ENCODE measurements at places on chromosomes 7 and 10.

- DNase-seq = no peak
Observed at GRCh38 chr7:90404777-90405176, 1.5 kb downstream of the CLDN12 start.

DNA sequence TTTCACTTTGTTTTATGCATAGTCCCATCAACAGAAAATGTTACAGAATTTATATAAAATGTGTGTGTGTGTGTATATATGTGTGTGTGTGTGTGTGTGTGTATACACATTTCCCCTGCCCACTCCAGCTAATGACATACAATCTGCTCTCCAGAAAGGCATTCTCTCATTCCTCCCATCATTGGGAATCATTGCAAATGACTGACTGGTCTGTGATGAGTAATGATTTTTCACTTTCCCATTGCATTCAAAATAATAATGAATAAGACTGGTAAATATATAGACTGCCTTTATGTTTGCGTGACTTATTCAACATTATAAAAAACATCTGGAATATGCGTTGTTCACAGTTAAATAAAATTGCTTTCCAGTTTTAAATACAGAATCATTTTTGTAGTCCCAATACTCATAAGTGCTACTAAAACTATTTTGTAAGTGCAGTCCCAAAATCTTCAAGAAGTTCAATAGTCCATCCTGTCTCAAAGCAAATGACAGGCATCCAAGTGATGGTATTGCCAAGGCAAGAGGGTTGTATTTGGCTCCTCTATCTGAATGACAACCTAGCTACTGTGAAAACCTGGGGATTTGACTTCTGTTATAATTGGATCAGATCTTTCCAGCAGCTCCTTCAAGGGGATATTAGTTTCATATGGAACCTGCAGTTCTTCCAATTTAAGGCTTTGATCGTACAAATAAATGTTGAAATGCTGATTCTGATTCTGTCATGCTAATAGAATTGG lies 150.9 kb downstream of the POLR1F start:
- DNase-seq = no peak

GRCh38 chr10:69486922-69487730 lies 35.9 kb downstream of the TSPAN15 start:
- no peak for DNase-seq

- DNase-seq = no peak
Observed at GRCh38 chr10:42976351-42977031, 100.4 kb upstream of the RET start.

DNA sequence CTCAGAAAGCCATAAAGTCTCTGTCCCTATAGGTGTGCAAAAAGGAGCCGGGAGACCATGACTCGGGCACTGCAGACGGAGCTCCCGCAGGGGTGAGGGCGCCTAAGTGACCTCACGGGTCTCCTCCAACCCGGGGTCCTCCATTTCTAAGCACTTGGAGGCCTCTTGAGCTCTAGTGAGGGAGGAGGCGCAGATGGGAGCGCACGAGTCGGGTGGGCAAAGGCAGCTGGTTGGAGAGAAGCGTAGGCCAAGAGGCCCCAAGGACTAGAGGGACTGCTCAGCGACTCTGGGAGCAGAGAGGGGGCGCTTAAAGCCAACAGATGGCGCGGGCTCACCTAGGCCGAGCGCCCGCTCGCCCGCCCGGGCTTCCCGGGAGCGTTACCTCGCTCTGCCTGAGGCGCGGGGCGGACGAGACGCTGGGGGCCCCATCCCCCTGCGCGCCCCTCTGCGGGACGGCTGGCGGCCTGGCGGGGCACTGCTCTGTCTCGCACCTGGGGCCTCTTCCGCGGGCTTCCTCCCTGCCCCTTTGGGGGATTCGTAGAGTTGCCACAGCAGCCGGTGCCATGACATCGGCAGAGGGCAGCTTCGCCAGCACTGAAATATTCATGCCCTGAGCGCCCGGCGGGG lies 523 bp upstream of the CDH23 start:
- no peak for DNase-seq

DNA sequence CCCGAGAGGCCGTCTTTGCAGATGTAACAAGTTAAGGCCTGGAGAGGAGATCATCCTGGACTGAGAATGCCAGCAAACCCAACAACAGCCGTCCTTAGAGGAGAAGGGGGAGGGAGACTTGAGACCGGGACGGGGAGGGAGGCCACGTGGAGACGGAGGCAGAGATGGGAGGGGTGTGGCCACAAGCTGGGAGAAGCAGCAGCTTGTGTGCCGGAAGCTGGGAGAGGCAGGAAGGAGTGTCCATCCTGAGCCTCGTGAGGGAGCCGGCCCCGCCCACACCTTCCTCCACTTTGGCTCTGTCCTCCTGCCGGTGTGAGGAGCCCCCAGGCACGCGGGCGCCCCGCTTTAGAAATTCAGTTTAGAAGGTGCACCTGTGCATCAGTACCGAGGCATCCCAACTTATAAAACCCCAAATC lies 95.7 kb downstream of the DNAJB6 start:
- DNase-seq = no peak

- DNase-seq = no peak
Observed at GRCh38 chr10:88540351-88540750, 42.8 kb downstream of the RNLS start.

GRCh38 chr7:98555403-98555802 lies 61.7 kb upstream of the NPTX2 start:
- no peak for DNase-seq

- no peak for DNase-seq
Observed at GRCh38 chr7:100402241-100402640, 26.3 kb downstream of the ZCWPW1 start.

GRCh38 chr10:35959252-35959651 lies 317.2 kb upstream of the FZD8 start:
- no peak for DNase-seq

DNA sequence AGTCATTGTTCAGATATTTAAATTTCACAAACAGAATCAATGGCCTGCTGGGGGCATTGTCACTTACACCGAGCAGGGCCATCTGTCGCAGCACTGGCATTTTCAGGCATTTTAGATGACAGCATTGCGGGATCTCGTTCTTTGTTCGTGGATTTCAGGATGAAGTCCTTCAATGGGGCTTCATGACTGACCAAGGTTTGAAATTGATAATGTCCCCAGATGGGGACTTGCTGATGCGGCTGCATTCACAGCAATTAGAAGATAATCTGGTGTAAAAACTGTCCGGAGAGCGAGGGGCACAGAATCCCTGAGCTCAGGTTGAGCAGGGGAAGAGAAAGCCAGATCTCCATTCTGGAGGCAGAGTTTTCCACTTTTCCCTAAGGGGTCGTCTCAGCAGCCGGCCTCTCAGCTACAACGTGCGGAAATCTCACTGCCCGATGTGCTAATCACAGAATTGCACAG lies 1.9 kb upstream of the C7orf33 start:
- no peak for DNase-seq

DNA sequence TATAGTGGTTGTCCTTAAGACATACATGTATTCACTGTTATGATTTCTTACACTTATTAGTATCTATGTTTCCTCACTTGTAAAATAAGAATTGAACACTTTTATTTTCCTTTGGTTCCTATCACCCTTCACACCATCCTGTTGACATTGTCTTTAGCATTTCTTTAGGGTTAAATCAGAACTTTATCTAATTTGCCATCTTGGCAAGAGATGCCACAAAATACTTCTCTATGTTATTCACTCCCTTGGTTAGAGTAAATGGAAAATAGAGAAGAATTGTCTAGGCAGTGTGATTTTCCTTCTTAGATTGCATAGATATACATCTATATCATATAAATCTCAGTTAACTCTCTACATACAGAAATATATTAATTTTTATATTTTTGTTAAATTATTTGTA lies 204.7 kb downstream of the SEMA3D start:
- DNase-seq = no peak

DNA sequence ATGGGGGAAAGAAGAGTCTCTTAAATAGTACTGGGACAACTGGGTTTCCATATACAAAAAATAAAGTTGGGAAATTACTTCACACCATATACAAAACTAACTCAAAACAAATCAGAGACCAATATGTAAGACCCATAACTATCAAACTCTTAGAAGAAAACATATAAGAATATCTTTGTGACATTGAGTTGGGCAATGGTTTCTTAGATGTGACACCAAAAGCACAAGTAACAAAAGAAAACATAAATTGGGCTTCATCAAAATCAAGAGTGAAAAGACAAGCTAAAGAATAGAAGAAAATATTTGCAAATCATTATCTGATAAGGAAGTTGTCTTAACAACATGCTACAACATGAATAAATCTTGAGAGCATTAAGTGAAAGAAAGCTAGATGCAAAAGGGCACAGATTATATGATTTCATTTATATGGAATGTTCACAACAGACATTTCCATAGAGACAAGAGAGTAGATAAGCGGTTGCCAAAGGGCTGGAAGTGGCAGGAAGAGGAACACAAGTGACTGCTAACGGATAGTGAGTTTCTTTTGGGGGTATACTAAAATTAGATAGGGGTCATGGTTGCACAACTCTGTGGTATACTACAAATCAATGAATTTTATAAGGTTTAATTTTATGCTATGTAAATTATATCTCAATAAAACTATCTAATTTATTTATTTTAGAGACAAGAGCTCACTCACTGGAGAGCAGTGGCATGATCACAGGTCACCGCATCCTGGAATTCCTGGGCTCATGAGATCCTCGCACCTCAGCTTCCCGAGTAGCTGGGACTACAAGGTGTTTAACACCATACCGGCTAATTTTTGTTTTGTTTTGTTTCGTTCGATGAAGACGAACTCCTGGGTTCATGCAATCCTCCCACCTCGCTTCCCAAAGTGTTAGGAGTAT lies 35.4 kb downstream of the JMJD1C start:
- no peak for DNase-seq

DNA sequence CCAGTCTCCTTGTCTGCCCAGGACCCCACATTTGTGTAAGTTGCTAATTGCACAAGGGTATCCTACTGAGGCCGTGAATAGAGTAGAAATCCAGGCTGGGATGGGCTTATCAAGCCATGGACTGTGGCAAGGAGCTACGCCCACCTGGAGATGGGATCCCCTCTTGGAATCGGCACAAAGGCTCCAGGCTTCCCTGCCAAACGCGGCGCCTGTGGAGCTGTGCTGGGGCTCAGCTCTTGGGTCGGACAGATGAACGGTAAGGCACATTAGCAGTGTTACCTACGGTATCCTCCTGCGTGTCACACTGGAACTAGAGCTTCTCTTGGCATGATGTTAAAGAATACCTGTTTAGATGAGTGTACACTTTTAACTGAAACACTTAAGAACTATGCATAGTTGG lies 196.7 kb downstream of the CELF2 start:
- DNase-seq = no peak

DNA sequence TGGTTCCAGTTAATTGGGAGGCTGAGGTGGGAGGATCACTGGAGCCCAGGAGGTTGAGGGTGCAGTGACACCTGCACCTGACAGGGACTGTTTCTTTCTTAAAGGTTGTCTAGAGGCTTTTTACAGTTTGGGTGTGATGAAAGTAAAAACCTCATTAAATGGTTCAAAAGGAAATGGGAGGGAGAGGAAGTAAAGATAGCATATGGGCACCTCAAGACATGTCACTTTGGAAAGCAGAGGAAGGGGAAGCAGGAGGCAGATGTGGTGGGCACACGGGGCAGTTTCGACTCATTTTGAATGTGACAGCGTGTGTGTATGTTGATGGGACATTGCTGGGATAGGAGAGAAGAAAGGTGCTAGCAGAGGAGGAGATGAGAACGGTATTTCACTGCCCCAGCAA lies 203.1 kb downstream of the MLLT10 start:
- no peak for DNase-seq

- DNase-seq = no peak
Observed at GRCh38 chr10:126432507-126432906, 44.2 kb upstream of the ADAM12 start.

DNA sequence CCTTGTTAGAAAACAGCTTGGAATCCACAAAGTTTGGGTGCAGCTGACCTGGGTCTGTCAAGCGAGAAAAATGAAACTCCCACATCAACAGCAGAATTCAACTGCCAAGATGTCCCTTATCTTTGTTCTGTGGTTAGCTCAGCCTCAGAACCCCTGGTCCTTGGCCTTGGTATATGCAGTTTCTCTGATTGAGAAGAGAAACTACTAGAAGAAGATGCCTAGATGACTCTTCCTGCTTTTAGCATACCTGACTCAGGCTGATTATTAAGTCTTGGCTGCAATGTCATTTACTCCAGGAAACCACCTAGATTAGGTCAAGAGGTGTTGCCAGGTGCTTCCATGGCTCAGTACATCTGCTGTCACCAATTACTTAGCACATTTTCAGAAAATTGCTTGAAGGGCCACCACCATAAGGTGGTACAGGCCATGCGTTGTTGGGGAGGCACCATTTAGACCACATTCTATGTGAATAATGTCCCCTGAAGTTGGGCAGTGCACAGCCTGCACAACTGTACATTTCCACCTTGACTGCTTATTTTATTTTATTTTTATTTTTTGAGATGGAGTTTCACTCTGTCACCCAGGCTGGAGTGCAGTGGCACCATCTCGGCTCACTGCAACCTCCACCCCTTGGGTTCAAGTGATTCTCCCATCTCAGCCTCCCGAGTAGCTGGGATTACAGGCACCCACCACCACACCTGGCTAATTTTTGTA lies 59.4 kb upstream of the ZNF438 start:
- DNase-seq = no peak

DNA sequence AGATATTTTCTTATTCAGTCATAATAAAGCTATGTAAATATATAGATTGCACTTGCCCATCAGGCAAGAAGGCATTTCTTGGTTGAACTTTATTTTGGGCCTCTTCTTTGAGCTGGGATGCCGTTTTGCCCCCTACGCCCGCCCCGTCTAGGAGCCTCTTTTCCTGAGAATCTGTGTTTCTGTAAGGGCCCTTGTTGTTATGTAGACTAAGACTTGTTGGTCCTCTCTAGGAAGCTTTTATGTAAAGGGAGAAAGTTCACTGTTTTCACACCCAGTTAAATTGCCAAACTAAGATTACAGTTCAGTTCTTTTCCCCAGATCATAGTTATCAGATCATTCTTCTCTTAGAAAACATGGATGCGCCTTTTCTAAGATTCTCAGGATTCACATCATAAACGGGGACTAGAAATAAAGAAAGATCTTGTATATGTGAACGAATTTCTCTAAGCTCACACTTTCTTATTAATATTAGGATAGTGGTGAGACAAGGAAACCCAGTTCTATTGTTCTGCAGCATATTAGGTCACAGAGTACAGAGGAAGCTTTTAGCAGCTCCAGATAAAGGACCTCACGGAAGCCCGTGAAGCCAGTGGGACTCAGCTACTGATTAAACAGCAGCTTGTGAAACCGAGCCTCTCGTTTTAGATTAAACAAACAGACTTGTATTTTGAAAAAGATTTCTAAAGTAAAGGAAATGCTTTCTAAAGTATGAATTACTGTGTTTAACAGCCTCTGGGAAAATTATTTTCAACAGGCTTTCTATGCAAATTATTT lies 3.8 kb downstream of the LMTK2 start:
- no peak for DNase-seq

DNA sequence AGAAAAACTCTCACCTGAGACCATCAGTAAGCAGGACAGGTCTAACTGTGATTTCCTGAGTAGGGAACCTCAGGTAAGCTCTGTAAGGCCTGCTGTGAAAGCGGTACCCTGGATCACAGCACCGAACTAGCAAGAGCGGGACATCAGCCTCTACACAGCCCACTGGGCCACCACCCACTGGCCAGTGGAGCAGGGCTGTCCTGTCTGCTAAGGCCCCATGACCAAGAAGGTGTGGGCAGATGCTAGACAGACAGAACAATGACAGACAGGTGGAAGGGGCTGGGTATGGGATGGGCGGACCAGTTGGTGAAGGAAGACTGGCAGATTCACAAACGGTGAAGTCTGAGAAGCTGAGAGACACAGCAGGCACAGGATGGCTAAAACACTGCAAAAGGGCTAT lies 79.4 kb upstream of the DDC start:
- DNase-seq = no peak
